Stimulated activated CD4-positive, alpha-beta T cell treated with anti-CD3 and anti-CD28 coated beads, Interleukin-1b, Interleukin-23, amount 100 ng/mL, for 24 hours (primary cell): ENCODE measurements at places on chromosomes 6 and 20.

DNA sequence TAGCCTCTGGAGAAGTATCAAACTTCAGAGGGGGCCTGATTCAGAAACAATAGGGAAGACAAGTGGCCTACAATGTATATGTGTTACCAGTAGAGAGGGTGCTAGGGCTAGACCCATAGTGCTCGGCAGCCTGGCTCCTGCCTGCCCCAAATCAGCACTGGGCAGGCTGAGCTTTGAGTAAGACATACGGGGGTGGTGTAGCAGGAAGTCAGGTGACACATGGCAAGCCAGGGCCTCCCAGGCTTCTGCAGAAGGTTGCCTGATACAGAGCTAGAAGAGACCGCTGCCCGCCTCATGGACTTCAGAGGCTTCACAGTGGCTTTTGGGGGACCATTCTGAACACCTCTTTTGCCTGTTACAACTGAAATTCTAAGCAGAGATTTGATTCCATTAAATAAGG lies 43.4 kb downstream of the RALY start:
- DNase-seq, result peak; percentile 28

DNA sequence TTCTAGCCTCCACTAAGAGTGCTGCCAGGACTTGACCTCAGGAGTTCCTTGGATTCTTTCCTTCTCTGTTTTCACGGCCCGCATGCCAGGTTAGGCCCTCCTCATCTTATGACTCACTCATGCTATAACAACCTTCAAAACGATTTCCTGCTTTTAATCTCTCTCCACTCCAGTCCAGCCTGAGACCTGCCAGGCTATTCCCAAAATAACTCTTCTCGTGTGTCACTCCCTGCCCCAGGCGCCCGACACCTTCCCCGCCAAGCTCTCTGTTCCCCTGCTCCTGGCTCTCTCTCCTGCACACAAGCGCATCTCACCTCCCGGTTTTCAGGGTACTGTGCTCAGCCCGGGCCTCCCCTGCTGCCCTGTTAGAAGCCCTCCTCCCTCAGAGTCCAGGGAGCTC lies 64.1 kb upstream of the RPS6KA2 start:
- DNase-seq, result no peak

DNA sequence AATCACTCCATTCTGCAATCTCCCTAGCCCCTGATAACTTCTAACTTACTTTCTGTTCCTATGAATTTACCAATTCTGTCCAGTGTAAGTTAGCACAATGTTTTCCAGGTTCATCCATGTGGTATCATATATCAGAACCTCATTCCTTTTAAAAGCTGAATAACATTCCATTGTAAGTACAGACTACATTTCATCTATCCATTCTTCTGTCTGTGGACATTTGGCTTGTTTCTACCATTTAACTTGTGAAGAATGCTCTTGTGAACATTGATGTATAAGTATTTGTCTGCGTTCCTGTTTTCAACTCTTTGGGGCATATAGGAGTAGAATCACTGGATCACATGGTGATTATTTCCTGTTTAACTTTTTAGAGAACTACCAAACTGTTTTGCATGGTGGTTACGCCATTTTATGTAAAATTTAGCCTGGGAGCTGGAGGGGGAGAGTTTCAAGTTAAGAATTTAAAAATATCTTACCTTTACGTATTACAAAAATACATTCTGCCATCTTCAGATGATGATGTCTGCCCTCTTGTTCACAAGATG lies 156.5 kb downstream of the BTBD3 start:
- DNase-seq, result no peak

DNA sequence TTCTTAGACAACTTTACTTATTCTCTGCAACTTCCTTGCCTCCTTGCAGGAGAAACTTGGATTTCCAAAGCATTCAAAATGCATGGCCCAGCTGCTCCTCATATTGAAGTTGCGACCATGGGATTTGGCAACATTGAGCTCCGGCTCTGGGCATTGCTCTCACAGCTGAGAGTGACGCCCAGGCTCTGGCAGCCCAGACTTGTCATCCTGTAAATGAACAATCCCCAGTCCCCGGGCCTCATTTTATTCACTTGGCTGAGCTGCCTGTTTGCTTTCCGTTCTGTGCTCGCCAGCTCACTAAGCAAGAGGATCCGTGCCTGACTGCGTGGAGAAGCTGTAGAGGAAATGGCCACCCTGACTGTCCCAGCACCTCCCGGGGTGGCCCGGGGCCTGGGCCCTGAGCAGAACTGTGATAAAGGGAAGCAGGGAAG lies 119.5 kb upstream of the CD93 start:
- DNase-seq, result no peak

GRCh38 chr20:4885877-4886276 lies 115.4 kb downstream of the SLC23A2 start:
- DNase-seq, result no peak

DNA sequence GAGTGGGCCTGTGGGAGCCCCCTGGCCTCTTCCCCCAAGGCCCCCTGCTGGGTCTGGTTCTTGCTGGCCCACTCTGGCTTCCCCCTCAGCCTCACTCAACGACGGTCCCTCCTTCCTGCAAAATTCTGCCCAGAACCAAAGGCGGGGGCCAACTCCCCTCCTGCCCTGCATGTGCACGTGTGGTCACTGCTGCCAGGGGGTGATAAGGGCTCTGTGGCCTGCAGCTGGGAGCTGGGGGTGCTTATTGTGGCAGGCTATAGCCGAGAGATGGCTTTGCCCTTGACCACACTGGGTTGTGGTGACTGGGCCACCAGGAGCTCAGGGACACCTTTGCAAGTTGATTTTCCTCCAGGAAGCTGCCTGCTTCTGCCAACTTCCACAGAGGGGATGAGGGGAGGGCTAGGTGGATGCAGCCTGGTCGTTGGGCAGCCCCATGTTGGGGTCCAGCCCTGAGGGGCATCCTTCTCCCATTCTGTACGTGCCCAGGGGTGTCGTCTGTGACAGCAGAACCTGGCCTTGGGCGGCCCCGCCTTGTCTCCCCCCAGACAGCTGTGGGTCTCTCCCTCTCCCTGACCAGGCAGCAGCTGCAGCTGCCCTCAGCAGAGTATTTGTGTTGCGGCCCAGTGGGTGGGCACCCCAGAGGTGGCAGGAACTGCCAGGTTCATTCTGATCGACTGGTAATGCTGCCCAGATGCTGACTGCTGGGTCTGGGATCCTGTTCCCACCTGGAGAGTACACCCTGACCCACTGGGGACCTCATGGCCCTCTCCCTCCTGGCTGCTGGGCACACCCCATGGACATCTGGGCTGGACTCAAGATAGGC lies 5.6 kb downstream of the TCEA2 start:
- no peak for DNase-seq

- no peak for DNase-seq
Observed at GRCh38 chr6:132763269-132763668, 5.6 kb upstream of the VNN2 start.

- no peak for DNase-seq
Observed at GRCh38 chr6:8441452-8441851, 6.1 kb upstream of the SLC35B3 start.

GRCh38 chr6:92047152-92047850 lies 1372.1 kb downstream of the EPHA7 start:
- DNase-seq, result no peak

- no peak for DNase-seq
Observed at GRCh38 chr6:26476896-26477295, 19.1 kb downstream of the BTN2A1 start.

DNA sequence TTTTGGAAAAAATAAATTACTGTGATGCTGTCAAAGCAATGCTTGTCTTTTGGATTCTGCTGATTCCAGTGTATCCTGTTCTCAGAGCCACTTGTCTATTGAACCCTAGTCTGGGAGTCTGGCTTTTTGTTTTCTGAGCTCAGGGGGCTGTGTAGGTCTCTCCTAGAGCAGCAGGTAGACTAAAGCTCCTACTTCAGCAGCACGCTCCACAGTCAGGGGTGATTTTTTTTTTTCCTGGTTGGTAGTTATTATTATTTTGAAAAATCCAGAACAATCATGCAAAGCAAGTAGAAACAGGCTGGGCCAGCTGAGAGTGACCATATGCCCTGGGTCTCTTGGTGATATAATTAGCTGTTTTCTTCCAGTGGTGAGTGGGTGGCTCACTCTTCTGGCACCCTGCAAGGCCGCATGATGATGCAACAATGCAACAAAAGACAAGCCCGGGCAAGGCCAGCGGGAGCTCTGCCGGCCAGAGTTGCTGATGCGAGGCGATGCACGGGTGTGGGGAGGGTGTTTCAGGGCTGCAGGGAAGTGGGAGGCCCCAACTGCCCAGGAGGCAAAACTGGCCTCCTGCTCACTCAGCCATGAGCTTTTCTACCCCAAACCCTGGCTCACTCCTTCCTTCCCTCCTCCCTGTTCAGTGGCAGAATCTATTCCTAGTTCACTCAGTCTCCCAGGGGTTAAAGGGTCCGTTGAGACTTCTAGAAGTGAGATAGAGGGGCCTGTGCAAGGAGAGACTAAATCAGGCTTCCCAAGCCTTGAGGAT lies 11.5 kb upstream of the CDKN1A start:
- DNase-seq, result no peak

GRCh38 chr6:129567374-129567773 lies 142.6 kb downstream of the ARHGAP18 start:
- DNase-seq, result peak; percentile 18

DNA sequence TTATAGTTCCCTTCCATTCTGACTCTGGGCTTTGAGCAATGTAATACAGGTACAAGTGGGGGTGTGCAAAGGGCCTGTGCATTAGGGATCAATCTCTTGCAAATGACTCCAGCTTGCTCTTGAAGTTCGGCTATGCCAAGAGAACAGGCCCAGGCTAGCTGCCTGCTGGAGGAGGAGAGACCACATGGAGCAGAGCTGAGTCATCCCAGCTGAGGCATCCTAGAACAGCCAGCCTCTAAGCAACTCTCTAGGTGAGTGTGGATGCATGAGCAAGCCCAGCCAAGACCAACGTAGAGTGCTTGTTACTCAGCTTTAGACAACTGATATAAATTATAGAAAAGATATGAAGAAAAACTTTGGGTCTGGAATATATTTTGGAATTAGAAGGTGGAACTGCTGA lies 47.6 kb upstream of the RBM24 start:
- no peak for DNase-seq

DNA sequence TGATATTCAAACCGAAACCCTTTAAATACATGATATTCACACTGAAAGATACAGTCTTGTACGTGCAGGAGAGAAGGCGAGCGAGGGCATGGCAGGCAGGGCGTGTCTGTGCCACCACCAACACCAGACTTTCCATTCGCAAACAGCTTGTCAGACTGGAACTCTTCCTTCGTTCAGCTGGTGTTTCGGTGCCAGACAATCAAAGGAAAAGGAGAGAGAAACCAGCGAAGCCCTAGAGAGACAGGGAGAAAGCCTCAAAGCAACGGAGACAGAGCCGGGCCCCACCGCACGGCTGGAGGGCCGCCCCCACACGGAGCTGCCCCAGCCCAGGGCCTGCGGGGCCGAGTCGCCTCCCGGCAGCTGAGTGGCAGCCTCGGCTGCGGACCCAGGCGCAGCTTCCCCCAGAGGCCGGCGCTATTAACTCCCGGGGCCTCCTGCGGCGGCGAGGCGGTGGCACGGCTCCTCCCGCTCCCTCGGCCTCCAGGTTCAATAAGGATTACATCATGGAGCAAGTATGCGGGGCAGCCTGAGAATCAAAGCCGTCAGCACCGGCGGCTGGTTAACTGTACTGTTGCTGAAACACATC lies 32.1 kb upstream of the NR2E1 start:
- DNase-seq, result no peak

GRCh38 chr6:126427713-126428112 lies 87.8 kb downstream of the CENPW start:
- DNase-seq, result no peak

DNA sequence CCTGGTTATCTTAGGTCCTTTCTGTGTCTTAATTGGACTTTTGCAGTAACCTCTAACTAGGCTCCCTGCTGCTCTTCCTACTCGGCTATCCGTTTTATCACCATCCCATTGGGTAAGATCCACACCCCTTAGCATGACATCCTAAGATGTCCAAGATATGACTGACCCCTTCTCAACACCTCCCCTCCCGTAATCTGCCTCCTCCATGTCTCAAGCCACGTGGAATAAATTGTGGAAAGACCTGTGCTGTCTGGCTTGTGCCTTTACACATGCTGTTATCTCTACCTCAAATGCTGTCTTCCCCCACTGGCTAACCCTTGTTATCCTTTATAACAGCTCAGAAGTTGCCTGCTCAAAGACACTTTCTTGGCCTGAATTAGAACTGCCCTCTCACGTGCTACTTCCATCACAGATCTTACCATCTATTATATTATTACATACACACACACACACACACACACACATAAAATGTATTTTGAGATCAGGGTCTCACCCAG lies 26.5 kb downstream of the EIF2S2 start:
- DNase-seq, result no peak

DNA sequence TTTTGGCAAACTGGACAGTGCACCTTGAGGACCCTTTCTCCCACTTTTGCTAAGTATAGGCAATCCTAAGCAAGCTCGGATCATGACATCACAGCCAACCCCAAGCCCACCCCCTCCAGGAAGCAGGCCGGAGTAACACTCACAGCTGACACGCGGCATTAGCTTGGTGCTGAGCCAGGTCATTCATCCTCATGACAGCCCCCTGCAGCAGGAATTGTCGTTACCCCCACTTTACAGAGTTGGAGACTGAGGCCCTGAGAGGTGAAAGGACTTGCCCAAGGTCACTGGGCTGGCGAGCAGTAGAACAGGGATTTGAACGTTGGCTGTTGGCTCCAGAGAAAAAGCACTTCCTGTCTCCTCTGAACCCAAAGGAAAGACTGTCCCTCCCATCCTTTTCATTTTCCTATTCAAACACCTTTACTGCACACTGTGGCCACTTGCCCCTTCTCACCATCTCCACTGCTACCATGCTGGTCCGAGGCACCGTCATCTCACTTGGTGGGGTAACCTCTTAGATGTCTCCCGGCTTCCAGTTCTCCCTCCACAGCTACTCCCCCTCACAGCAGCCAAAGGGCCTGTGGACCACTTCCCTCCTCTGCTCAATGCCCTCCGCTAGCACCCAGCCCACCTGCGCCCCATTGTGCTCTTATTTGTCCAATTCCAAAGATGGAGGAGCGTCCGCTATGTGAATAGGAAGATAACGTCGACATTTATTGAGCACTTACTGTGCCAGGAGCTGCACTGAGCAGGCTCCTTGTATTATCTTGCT lies 84.7 kb downstream of the PREX1 start:
- no peak for DNase-seq

DNA sequence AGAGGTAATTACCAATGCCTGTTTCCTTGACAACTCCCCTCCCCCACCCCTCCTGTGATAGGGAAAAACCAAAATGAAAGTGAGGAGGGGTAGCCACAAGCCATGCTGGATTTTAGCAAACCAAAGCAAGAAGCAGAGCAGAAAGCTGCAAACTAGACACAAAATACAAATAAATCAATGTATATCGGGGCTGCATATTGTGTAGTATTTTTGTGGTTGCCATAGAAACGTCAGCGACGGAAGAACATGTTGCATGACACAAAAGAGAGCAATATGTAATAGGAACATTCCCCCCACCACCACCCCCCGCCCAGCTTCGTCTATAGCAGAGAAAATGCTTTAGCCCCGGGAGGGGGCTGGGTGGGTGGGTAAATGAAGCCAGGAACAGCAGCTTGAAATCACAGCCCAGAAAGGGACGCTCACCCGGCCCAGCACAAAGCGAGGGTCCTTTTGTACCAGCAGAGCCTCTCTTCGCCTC lies 548 bp downstream of the AGPAT4 start:
- no peak for DNase-seq
